ENCODE measurements at places on chromosomes 4 and X. TPM values are rescaled to one million over a fixed set of nuclear protein-coding genes. Genes with fewer than 3 reads are reported as not detected.

GRCh38 chr4:186647821-186648220 lies 75.8 kb downstream of the FAT1 start:
- no peak for DNase-seq

DNA sequence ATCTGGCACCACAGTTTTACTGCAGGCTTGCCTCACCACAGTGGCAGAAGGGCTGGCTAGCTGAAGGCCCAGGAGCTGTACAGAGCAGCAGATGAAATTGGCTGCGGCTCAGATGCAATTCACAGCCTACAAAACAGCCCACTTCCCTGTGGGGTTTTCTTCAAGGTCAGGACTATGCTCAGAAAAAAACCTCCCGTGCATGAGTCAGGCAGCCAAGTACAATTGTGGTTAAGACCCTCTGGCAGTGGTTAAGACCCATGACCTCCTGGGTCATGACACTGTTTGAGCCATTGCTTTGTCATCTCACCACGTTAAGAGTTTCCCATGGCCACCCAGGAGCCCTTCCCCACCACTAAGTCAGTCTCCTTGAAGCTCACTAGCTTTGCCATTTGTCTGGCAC lies 276.3 kb downstream of the HNRNPD start:
- no peak for DNase-seq

DNA sequence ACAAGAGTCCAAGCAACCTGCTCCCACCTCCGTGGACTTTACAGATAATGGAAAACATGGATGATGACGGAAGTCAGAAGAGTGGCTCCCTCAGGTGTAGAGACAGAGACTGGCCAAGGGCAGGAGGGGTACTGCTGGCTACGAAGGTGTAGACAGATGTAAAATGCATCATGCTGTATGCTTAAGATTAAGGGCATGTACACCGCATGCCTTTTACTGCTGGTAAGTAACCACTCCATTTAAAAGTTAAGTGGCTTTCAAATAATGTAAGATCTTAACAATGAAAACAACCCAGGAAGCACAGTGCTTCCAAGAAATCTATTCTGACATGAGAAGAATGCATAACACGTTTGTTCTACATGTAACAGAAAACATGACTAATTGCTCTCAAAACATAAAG lies 76.9 kb upstream of the FAM9B start:
- no peak for DNase-seq

GRCh38 chrX:23662853-23663252 lies 4.4 kb upstream of the PRDX4 start:
- peak; percentile 31 for DNase-seq

DNA sequence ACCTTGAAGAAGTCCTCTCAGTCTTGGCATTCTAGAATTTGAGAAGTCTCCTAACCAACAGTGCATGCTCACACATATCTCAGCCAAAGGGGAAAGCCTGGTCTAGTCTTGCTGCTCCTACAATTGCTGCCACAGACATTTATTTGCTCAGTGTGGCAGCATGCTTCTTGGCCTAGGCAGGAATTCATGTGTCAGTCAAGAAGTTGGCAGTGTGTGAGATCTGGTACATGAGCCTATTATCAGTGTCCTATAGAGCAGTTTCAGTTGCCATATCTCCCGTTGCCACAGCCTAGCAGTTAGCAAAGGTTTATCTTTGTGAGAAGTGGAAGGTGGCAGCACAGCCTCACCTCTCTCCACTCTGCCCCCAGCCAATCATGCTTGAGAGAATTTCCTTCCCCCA lies 176.9 kb upstream of the ARHGEF9 start:
- no peak for DNase-seq

GRCh38 chr4:1882850-1883271 lies 11.7 kb downstream of the NSD2 start:
- DNase-seq: no peak

DNA sequence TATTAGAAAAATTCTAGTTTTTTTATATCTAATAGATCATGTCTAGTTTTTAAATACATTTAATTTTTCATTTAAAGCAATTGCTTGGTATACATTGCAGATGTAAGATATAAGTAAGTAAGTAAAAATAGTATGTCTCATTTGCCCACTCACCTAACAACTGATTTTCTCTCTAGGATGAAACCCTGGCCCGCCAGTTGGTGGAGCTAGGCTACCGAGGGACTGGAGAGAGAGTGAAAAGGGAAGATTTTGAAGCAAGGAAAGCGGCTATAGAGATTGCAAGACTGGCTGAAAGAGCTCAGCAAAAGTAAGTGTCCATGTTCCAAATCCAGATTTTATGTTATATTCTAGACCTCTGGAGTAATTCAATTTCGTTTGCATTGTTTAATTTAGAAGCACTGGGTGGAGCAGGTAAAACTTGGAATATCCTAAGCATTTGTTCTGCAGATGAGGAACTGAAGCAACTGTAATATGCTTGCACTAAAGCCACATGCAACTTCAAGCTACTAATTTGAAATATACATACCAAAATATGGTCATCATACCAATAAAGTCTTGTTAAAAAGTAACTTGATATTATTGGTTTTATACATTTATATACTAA lies 27.1 kb downstream of the CFAP299 start:
- no peak for DNase-seq

DNA sequence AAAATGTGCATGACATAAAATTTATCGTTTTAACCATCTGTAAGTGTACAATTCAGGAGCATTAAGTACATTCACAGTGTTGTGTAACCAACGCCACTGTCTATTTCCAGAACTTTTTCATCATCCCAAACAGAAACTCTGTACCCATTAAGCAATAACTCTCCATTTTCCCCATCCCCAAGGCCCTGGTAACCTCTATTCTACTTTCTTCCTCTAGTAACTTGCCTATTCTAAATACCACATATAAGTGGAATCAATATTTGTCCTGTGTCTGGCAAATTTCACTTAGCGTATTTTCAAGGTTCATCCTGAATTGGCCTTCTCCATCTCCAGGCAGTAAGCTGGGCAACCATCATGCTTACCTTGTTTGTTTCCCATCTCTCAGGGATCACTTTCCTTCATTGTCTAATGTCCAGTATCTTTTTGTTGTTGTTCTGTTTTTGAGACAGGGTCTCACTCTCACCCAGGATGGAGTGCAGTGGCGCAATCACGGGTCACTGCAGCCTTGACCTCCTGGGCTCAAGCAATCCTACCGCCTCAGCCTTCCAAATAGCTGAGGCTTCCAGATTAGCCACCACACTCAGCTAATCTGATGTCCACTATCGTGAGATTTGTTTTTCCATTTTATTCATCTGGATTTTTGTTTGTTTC lies 17.7 kb upstream of the GRIPAP1 start:
- no peak for DNase-seq

DNA sequence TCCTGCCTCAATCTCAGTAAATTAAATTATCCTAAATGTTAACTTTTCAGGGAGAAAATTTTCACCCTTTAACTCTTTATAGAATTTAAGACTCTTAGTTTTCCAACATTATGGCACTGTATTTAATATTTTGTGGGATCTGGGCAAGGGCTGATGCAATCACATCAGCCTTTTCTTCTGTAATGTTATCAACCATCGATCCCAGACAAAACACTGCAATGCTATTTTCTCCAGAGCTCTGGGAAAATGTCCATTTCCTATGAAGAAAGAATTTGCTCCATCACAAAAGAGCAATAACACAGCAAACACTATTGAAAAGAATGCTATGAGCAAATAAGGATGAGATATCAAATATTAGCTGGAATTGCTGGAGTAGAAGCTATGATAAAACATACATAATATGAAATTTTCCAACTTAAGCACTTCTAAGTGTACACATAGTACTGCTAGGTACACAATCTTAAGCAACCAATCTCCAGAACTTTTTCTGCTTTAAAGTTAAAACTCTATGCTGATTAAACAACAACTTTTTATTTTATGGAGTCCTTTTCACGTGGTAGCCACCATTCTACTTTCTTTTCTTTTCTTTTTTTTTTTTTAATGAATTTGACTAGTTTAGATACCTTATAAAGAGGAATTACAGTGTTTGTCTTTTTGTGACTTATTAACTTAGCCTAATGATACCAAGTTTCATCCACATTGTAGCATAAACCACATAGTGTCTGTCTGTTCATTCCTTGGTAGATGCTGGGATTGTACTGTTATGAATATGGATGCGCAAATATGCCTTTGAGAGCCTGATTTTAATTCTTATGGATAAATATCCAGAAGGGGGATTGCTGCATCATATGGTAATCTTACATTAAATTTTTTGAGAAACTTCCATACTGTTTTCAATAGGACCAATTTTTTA lies 43.6 kb downstream of the UGT2A3 start:
- no peak for DNase-seq

DNA sequence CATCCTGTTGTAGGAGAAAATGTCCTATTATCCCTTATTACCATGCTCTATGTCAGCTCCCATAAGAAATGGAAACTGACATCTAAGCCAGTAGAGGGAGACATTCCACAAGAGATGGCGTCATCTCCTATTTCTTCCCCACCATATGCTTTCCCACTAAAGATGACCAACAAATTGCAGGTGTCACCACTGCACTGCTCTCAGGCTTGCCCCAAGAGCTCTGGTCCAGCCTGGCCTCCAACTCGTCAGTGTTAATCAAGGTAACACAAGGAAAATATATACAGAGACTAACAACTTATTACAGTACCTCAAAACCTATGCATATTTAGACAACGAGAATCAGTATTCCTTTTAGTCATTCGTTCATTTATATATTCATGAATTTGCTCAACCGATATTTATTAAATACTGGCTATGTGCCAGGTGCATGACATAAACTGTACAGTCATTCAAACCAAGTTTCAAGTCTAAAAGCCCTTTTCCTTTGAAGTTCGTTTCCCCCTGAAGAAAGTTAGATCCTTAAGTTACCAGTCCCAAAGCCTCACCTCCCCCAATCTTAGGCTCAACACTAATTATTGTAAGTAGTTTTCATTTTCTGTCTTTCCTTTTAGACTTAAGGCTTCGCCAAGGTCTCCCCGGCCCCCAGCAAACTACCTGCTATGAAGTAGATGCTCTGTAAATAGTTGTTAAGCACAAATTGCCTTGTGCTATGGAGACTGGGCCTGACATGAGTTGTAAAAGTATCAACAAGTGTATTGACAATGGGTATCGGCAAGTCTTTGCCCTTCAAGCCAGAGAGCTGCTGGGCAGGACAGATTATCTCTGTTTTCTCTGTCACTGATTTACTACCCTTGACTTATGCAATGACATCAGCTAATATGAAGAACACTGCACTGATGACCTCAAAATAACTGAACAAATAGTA lies 3.1 kb upstream of the FGB start:
- DNase-seq: no peak

The EGF gene
- total RNA-seq: 0.23 TPM
